Ovary (tissue), 10 donors: ENCODE measurements at places on chromosomes 2 and 18. TPM values are rescaled to one million over a fixed set of nuclear protein-coding genes. Genes with fewer than 3 reads are reported as not detected.

DNA sequence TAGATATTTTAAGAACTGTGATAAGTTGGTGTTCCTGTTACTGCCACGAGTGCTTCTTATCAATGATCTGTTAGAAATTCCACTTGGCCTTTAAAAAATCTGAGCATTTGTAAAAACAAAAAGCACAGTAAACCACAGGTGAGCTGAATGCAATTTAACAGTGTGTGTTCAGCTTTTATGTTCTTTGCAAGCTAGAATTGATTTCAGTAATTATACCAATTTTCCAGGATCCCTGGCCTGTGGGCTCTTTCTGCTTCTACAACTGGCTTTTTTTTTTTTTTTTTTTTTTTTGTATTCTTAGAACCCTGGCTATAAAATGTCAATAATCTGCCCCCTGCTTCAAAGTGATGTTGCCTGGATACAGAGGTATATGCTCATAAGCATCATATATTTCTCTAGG, 548.5 kb upstream of the SLC8A1 start:
- no peak for DNase-seq

DNA sequence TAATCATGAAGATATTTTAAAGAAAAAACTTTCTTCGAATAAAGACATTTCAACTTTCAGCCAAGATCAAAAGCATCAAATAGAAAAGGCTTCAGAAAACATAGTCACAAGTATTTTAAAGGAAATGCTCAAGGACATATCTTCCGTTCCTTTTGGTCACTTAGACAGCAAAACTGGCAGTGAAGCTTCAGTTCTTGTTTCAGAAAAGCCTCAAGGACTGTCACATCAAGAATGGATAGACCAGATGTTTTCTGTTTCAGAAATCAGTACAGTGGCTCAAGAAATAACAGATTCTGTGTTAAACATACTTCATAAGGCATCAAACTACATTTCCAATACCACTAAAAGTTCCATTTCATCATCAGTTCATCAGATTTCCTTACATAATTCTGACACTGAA, 51.8 kb downstream of the FSIP2 start:
- DNase-seq, result no peak

DNA sequence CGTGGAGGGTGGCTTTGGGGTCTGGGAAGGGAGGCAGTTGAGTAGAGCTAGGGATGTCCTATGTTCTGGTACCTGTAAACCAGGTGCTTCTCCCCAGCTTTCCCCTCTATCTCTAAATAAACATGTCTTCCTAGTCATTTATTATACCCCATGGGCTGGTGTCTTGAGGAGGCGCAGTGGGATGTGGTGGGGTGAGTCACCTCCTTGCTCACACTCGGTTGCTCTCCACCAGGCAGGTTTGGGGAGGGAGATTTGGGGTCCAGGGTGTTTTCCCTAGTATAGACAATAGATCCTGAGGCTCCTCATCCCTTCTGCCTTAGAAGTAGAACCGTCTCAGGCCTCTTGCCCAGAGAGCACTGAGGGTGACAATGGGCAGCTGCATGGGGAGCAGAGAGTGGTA, 5.1 kb downstream of the PSD4 start:
- DNase-seq, result no peak

DNA sequence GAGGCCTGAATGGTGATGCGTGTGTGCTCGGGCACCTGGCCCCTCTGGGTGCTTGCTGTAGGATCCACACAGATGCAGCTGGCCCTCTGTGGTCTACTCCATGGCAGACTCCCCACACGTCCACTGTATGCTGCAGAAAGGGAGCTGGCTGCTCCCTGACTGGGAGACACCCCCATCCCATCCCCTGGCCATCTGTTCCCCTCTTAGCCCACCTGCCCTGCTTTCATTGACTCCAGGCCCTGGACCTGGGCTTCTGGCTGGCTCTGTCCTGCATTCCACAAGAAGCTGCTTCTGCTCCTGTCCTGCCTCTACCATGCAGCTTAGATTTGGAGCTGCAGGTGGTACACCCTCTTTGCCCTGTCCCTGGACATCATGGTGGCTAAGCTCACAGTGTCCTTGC, 80.1 kb downstream of the FHOD3 start:
- DNase-seq, result no peak

Gene AAMP
- total RNA-seq, result 100 TPM
